ENCODE measurements at places on chromosomes 16 and 17. TPM values are rescaled to one million over a fixed set of nuclear protein-coding genes. Genes with fewer than 3 reads are reported as not detected.

The VAT1L gene
- 3.5 TPM for polyA plus RNA-seq

The ZNF18 gene
- 4.5 TPM for polyA plus RNA-seq

The PLA2G15 gene
- 7.4 TPM for polyA plus RNA-seq

The ZNF205 gene
- polyA plus RNA-seq = 16.9 TPM

The TMC8 gene
- 7.8 TPM for polyA plus RNA-seq

The RAB26 gene
- 28.0 TPM for polyA plus RNA-seq

- DNase-seq = no peak
Measured at GRCh38 chr16:84246679-84247077, 6.9 kb upstream of the KCNG4 start.

- DNase-seq = no peak
Measured at GRCh38 chr17:40352779-40353394, 11.7 kb downstream of the GJD3 start.

GRCh38 chr16:86975445-86975844 is 341.7 kb downstream of the C16orf95 start:
- no peak for DNase-seq

- DNase-seq = no peak
Measured at GRCh38 chr17:72135546-72136325, 14.9 kb downstream of the SOX9 start.

DNA sequence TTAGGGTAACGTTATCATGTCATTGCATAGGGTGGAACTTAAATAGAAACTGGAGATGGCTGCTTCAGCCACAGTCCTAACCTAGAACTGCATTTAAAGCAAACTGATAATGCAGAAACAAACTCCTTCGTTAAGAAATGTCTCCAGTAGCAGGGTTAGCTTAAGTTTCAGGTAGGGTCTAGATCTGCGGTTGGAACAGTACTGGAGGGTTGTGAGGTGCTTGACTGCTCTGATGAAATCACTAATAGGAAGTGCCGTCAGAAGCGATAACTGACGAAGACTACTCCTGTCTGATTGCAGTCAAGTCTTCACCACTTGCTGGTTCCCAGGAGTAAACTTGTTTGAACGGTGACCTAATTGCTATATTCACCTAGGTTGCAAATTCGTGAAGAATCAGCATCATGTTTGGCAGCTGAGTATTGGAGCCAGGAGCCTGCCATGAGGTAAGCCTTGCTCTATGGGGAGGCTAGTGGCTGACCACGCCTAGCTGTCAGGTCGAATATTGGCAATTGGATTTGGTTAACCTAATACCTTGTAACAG is 24.5 kb downstream of the TRPV2 start:
- peak; percentile 62 for DNase-seq

- DNase-seq = no peak
Measured at GRCh38 chr17:7677388-7678067, 9.8 kb downstream of the TP53 start.

- DNase-seq = no peak
Measured at GRCh38 chr16:64138006-64138405, 983.9 kb downstream of the CDH11 start.

- DNase-seq = peak; percentile 22
Measured at GRCh38 chr16:2785101-2785991, 2.0 kb downstream of the PRSS33 start.

DNA sequence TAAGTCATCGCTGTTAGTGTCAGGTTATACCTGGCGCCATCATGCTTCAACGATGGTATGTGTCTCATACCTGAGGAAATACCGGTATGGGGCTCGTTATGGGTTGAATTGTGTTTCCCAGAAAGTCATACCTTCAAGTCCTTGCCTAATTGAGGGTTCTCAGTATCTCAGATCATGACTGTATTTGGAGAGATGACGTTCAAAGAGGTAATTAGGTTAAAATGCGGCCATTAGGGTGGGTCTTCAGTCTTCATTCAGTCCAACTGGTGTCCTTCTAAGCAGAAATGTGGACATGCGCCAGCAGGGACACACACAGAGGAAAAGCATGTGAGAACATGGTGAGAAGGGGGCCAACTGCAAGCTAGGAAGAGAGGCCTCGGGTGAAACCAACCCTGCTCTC is 37.5 kb upstream of the XYLT1 start:
- no peak for DNase-seq
